ENCODE measurements at places on chromosomes 5 and 9.
A peak's percentile ranks its signal among the peaks of the same experiment; 100 is the strongest.

DNA sequence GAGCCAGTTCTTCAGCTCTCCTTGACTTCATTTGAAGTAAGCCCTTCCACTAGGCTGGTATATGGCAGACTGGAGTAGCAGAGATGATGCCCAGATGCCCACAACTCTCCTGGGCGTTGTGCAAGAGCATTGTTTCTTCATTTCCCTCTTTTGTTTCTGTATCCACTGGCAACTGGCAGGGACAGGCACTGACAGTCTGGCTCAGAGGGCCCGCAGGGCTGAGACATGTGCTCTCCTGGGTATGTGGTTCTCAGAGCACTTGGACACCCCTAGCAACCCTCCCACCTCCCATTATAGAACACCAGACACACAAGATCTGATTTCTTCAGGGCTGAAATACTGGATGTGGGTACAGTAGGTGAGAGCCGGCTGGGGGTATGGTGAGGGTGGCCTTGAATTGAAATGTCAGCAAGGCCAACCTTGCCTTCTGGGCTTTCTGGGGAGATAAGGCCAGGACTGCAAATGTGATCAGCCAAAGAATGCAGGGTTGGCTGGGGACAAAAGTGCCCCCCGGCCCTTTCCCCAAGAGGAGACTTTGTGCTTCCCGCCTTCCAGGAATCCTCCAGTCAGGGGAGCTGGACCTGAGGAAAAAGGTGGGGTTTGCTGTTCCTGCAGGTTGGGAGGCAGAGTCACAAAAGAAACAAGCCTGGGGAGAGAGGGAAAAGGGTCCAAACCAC lies 28.6 kb upstream of the CTNNA1 start:
- no peak for DNase-seq

DNA sequence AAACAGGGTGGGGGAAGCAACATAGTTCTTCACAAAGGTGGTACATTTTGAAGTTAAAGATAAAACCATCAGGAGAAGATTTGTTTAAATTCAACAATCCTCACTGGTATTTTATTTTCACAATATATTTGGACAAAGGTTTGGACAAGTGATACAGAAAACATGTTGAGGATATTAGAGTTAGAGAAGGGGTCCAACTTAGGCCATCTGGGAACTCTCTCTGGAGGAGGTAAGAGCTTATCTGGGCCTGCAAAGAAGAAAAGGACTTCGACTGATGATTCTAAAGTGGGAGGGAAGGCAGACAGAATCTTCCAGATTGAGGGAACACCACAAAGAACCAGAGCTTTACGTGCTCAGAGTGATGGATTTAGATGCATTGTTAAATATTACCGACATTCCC lies 58.5 kb downstream of the SGCD start:
- DNase-seq = no peak

DNA sequence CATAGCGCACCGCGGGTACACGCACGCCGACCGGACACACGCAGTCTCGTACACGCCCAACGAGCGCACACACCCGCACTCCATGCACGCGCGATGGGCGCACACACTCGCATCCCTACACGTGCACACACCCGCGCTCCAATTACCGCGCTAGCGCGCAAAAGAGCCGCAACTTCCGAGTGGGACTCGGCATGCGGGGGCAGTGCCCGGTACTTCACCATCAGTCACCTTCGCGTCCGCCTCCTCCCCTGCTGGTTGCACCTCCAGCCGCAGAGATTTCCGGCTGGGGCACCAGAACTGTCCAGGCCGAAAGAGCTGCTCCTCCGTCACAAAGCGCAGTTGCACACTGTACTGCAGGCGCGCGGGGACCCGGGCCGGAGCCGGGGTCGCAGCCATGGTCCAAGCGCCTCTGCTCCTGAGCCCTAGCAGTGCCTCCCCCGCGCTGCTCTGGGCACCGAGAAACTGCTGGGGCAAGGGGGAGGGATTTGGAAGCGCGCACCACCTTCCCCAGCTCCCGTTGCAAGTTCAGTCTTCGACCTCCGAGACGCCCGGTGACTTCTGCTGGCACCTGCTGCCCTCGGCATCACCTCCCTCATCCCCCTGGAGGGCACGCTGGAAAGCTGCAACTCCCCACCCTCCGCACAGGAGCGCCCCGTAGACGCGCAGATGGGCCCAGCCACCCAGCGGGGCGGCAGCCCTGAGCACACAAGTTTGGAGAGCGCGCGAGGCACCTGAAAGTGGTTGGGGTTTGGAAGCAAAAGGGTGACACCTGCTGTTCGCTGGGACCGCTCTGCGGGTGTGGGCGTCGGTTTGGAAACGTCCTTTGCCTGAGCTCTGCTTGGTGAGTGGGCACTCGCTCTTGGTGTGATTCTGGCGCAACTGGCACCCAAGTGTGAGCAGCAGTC lies 337.4 kb upstream of the PUM3 start:
- no peak for DNase-seq

- no peak for DNase-seq
Measured at GRCh38 chr5:34676416-34676815, 20.3 kb downstream of the RAI14 start.

DNA sequence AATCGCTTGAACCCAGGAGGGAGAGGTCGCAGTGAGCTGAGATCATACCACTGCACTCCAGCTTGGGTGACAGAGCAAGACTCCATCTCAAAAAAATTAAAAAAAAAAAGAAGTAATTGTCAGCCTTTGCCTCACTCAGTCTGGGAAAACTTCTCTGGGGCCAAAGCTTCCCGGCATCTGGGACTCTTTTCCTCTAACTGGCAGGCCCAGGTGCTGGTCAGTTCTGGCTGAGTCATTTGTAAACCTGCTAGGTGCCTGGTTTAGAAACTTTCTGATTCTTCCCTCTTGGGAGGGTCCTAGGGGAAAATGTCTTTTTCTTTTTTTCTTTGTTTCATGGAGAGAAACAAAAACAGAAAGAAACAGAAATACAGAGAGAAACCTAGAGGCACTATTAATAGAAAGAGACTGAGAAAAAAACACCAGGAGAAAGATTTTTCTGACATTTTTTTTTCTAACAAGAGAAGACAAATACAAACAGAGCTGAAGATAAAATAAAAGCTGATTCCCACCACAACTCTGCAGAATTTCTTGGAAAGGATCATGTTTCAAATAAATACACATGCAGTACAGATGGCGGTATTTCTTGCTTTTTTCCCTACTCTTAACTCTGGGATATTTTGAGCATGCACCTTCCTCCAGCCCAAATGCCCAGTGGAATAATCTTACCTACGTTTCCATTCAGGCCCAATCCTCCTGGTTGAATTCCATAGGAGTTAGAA lies 22.1 kb upstream of the UBAP2 start:
- DNase-seq = peak; percentile 19

DNA sequence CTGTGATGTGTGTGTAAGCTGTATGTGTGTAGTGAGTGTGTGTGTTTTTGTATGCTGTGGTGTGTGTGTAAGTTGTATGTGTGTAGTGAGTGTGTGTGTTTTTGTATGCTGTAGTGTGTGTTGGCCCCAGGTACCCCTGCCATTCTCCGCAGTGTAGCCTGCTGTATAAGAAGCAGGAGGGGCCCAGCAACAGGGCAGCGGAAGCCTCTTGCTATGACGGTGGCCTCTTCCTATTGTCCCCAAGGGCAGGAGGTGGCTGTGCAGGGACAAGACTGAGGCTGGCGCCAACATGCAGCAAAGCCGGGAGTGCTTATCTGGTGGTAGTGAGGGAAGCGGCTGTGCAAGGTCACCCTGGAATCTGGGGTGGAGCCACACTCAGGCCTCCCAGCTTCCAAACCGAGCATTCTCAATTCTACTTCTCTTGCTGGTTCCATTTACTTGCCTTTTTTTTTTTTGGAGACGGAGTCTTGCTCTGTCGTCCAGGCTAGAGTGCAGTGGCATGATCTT lies 5.1 kb downstream of the SPAAR start:
- no peak for DNase-seq

DNA sequence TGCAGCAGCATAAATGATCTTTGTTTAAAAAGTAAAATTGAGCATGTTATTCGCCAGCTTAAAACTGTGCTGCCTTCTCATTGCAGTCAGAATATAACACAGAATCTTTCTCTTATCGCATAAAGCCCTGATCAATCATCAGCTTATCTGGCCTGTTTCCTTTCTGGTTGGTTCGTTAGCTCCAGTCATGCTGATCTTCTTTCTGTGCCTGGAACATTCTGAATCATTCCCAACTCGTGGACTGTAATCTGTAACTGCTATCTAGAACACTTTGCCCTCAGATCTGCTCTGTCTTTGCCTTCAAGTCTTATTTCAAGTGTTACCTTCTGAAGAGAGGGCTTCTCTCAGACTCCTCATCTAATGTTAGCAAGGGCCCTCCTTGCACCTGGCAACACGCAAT lies 11.9 kb upstream of the FER start:
- DNase-seq = no peak

DNA sequence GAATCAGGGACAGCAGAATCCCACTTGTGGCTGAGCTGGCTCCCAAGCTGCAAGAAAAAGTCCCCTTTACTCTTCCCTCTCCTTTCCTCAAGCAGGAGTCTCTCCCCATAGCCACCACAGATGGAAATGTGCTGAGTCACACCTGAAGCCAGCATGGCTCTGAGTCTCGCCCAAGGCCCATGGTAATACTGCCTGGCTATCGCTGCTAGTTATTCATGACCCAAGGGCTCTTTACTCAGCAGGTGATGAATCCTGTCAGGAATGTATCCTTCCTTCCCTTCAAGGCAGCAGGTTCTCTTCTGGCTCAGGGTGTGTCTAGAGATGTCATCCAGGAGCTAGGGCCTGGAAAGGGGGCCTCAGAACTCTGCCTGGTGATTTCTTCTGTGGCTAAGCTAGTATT lies 403.3 kb upstream of the PTPRD start:
- DNase-seq = no peak

GRCh38 chr5:77498952-77499351 lies 6.8 kb upstream of the WDR41 start:
- no peak for DNase-seq

- no peak for DNase-seq
Measured at GRCh38 chr5:171512397-171512796, 93.0 kb downstream of the FGF18 start.

DNA sequence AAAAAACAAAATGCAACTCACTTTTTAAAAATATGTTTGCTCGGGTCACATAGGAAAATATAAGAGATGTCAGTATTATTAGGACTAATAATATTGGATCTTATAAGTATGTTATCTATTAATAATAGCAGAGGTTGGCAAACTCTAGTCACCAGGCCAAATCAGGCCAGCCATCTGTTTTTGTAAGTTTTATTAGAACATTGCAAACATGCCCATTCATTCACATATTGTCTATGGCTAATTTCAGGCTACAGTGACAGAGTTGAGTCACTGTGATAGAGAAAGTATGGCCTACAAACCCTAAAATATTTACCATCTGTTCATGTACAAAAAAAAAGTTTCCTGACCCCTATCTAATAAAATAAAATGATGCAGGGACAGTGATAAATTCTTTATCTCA lies 97.7 kb upstream of the CDH6 start:
- peak; percentile 7 for DNase-seq

DNA sequence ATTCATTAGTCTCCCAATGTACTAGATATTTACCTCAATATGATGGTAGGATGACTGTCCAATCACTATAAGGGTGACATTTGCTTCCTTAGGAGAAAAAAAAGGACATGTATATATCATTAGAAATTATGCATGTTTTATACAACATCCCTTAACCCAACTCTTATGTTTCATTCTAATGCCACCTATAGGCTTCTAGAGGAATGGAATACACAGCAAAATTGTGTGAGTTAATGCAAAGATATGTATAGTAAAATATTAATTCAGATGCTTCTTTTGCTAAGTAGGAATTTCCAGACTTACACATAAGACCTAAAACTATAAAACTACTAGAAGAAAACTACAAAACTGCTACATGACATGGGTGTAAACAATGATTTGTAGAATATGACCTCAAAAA lies 3.5 kb downstream of the PRXL2C start:
- no peak for DNase-seq

DNA sequence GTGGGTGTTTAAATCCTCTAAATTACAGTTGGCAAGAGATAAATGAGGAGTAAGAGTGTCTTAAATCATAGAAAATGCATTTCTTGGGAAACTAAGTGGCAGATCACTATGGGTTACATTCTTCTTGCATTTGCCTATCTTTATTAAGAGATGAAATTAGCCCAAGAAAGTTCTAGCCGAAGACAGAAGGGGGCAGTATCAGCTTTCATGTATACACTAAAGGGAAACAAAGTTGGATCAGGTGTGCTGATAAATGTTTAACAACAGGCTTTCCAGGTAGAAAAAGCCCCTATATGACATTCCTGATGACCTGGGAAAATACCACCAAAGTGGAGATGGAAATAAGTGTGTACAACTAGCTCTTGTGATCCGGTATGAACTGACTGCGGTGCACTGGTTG lies 81.9 kb upstream of the TLR4 start:
- DNase-seq = no peak

GRCh38 chr9:111050819-111051218 lies 12.5 kb upstream of the LPAR1 start:
- DNase-seq = no peak

- no peak for DNase-seq
Measured at GRCh38 chr9:119289740-119290433, 79.3 kb downstream of the BRINP1 start.

All from BJ (cell line).